NCI-H1930 (cell line): ENCODE measurements at places on chromosomes 3 and 15.

DNA sequence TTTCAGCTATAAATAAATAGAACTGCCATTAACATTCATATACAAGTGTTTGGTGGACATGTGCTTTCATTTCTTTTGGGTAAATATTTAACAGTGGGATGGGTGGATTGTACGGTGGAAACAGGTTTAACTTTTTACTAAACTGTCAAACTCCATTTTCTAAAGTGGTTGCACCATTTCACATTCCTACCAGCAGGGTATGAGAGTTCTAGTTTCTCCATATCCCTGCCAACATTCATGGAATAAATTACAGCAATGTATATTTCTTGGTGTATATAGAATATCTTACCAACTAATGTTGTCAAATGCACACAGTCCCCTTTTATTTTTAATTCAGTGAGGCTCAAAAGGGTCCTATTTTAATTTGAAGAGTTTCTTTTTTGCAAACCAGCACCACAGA lies 71.3 kb upstream of the CTXND1 start:
- DNase-seq = no peak

- no peak for DNase-seq
Observed at GRCh38 chr3:160372780-160373179, 26.2 kb downstream of the IFT80 start.

GRCh38 chr15:85276508-85276907 lies 103.9 kb upstream of the AKAP13 start:
- no peak for DNase-seq

DNA sequence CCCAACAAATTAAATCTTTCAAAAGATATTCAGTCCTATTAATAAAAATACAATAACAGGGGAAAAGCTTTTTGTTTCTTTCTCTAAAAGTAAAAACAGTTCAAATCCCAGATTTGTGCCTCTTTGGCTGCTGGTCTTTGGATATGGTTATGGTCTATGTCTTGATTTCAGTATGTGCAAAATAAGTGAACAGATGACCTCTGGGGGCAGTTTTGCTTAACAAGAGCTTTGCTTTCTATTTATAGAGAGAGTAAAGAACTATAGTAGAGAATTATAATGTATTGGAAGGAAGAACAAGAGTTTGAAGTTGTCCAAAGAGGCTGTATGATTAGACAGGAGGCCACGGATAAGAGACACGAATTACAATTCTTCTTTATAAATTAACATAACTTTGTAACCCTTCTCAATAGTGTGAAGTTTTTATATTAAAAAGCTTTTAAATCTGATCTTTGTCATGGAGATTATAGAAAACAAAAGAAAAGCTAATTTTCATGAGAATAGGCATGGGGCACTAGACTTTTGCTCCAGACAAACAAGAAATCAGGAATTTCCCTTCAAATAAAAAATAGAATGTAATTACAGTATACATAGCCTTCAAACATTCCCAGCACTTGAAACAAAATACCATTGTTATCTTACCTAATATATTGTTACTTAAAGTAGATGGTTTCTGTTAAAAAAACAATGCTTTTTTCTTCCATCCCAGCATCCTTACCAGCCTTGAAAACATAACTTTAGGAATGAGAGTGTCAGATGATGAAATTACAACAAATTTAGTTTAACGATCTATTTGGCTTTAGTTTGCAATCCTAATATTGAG lies 432.7 kb upstream of the ARHGEF26 start:
- no peak for DNase-seq

- no peak for DNase-seq
Observed at GRCh38 chr15:73021139-73021621, 31.1 kb upstream of the NEO1 start.

DNA sequence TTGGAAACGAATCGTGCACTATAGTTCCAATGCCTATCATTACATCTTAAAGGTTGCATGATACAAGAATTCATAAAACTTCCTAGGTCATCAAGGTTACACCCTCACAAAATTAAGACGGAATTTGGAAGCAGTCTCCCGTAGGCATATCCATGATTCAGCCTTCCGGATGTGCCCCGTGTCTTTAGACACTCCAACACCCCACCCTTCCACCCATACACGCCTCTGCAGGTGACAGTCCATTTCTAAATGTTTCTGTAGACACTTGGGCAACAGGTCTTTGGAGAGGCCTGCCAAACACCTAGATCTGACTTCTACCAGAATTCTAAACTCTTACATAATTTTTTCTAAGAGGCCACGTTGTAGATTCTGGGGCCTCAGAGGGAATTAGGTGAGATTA lies 49.8 kb downstream of the LDHAL6B start:
- DNase-seq = no peak

GRCh38 chr3:38343797-38344594 lies 2.6 kb upstream of the XYLB start:
- DNase-seq = no peak
